ENCODE measurements at places on chromosomes 2 and 18.
A peak's percentile ranks its signal among the peaks of the same experiment; 100 is the strongest.

- peak; percentile 62 for DNase-seq
Observed at GRCh38 chr18:77082316-77082955, 50.1 kb downstream of the MBP start.

DNA sequence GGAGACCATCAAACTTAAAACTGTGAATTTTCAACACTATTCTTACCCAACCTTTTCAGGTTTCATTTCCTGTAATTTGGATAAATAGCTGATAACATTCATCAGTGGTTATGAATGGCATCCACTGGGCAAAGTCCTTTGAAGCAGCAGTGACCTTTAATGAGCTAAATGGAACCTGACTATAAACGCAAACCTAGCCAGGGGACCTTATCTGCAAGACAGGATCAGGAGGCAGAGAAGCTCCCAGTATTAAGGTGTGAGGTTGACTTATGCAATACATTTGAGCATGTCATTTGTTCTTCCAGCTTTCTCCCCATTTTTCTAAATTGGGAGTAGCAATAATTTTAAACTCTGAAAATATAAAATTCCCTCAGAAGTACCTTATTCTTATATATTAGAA lies 38.4 kb downstream of the CREG2 start:
- DNase-seq = no peak

GRCh38 chr2:239178484-239178883 lies 222.3 kb downstream of the HDAC4 start:
- DNase-seq = no peak

DNA sequence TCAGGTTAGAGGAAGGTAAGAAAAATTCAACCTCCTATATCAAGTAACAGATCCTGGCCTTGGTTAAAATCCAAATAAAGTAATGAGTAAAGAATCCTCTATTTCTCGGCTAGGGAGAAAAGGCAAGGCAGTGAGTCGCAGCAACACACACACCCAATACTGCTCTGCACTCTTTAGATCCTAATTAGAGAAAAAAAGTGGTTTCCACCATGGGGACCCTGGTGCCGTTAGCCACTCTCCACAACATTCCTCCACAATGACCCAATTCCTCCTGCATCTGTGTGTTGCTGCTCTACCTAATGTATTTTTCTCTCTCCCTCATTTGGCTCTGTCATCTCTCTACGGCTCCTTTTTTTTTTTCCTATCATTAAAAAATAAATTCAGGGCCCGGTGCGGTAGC lies 462.7 kb downstream of the METTL4 start:
- peak; percentile 37 for DNase-seq

DNA sequence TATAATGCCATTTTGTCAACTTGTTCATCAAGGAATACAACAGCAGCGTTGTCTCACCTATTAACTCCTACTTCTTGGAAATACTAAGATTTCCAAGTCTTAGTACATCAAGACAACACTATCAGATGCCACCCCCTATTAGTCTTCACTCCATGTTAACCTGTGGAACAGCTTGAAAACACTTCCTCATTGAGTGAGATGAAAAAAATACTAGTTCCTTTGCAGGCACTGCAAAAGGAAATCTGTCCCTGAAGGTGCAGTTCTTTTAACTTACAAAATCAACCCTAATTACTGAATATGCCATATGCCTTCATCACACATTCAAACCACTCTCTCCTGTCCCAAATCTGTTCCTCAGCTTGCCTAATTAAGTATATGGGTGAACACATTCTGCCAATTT lies 4.0 kb downstream of the CWC22 start:
- no peak for DNase-seq

DNA sequence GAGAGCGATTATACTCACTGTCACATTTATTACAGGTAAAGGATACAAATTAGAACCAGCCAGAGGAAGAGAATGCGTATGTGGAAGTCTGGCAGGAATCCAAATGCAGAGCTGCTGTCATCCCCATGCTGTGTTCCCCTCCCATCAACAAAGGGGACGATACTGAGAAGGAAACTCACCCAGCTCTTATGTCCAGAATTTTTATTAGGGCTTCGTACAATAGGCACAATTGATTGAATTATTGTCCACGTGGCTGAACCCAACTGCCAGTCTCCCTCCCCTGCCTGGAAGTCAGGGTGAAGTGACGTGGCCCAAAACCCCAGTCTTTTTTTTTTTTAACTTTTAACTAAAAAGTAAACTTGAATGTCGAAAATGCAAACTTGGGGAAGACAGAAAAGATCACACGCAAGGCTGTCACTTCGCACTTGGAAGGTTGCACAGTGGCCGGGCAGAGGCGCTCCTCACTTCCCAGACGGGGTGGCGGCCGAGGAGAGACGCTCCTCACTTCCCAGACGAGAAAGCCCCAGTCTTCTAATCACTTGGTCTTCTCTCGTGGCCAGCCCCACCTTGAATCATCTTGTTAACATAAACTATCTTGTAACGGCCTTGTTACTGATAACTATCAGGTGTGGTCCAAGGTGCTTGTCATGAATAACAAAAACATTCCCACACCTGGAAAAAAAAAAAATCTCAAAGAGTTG lies 40.0 kb upstream of the ITSN2 start:
- DNase-seq = no peak

GRCh38 chr2:228763379-228763981 lies 507.6 kb downstream of the PID1 start:
- no peak for DNase-seq

- DNase-seq = no peak
Observed at GRCh38 chr2:85310330-85310729, 17.5 kb downstream of the TGOLN2 start.

DNA sequence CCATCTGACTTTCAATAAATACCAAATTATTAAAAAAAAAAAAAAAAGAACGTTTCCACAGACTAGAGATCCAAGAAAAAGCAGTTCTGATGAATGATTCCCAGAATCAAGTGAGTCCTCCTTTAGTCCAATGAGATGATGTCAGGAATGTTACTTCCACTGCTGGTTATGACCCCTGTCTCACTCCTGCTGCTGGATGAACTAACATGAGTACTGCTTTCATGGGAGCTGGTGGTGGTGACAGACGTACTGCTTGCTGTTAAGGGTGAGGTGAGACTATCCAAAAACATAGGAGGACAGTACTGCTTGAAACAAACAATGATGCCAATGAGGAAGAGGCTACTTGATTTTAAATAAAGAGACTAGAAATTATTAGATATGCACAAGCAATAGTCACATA lies 55.5 kb upstream of the ST8SIA5 start:
- DNase-seq = no peak

- no peak for DNase-seq
Observed at GRCh38 chr18:26483633-26484032, 64.7 kb downstream of the KCTD1 start.

GRCh38 chr2:105576440-105577241 lies 168.1 kb upstream of the NCK2 start:
- DNase-seq = peak; percentile 77

DNA sequence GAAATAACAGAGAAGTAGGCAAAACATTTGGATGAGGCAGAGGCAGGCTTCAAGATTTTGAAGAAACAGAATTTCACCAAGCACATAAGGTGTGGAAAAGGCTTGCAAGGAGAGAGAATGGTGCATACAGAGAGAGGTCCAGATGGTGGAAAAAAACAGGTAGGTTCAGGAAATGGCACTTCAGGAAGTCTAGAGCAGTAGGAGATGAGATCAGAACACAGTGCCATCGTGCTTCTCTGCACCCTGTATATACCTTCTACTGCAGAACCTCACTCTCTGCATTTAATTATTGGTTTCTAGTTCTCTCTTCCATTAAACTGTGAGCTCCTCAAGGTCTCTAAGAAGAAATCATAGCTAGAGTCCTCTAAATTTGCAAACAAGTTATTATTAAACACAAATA lies 2.4 kb downstream of the PAIP2B start:
- no peak for DNase-seq

GRCh38 chr2:20526708-20527107 lies 79.8 kb downstream of the RHOB start:
- DNase-seq = no peak

DNA sequence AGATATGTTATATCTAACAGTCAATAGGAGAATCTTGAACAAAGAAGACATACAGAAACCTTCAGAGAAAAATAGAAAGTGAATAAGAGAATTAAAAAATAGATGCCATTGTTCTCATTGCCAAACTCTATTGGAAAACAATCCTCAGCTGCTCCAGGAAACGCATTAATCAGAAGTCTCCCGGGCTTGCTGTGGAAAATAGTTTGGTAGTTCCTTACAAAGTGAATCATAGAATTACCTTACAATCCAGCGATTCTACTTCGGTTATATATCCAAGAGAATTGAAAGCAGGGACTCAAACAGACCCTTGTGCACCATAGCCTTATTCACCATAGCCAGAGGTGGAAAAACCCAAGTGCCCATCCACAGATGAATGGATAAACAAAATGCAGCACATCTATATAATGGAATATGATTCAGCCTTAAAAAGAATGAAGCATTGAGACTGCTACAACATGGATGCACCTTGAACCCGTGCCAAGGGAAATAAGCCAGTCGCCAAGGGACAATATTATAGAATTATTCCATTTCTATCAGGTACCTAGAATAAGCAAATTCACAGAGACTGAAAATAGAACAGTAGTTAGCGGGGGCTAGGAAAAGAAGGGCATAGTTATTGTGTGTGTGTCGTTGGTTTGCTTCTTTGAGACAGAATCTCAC lies 21.9 kb upstream of the CHRNA1 start:
- peak; percentile 23 for DNase-seq

DNA sequence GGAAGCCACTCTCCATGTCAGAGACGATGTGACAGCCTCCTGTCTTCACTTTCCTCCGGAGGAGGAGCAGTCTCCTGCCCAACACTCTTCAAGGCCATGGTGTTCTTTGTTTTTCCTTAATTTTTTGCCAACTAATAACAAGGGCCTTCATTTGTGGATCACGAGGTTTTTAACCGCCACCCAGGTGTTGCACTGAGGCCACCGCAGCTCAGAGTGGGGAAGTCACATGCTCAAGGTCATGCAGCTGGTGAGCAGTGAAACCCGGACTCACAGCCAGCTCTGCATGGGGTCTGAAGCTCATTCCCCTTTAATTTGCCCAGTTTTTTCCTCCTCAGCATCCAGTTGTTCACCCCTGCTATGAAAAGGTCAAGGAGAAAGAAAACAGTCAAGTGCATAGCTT lies 19.6 kb downstream of the ENOSF1 start:
- DNase-seq = no peak

DNA sequence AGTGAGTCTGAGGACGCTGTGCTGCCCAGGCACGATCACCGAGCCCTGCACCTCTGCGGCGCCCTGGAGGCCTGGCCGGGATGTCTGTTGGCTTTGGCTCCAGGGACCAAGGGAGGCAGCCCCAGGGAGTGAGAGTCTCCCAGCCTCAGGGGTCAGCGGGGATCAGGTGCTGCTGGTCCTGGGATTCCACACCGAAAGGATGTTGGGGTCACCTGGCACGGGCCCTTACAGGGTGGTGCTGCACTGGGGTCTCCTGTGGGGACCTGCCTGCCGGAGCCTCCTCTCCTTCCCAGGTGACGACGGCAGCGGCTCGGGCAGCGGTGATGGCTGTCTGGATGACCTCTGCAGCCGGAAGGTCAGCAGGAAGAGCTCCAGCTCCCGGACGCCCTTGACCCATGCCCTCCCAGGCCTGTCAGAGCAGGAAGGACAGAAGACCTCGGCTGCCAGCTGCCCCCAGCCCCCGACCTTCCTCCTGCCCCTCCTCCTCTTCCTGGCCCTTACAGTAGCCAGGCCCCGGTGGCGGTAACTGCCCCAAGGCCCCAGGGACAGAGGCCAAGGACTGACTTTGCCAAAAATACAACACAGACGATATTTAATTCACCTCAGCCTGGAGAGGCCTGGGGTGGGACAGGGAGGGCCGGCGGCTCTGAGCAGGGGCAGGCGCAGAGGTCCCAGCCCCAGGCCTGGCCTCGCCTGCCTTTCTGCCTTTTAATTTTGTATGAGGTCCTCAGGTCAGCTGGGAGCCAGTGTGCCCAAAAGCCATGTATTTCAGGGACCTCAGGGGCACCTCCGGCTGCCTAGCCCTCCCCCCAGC lies 30.5 kb downstream of the GPC1 start:
- no peak for DNase-seq

- no peak for DNase-seq
Observed at GRCh38 chr2:30287857-30288513, 56.7 kb downstream of the LBH start.

DNA sequence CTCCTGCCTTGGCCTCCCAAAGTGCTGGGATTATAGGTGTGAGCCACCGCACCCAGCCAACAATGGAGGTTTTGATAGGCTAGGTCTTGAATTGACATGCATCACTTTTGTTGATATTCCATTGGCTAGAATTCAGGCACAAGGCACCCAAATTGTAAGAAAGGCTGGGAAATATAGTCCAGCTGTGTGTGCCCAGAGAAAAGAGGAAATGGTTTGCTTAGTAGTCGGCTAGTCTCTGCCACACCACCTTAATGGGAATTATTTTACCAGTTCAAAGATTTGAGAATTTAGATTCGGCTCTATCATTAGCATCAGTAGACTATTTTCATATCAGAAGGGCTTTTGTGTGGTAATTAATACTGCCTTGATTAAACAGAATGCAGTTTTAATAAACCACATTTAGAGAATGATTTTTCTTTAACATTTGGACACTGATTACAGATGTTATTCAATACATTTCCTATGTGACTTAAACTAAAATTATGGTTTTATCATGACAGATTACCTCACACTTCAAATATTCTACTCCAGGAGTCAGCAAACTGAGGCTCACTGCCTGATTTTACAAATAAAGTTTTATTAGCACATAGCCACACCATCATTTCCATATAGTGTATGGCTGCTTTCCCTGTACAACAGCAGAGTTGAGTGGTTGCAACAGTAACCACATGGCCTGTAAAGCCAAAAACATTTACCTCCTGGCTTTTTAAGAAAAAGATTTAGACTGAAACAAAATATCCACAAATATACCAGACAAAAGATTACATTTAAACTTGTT lies 27.4 kb downstream of the DBI start:
- DNase-seq = no peak

DNA sequence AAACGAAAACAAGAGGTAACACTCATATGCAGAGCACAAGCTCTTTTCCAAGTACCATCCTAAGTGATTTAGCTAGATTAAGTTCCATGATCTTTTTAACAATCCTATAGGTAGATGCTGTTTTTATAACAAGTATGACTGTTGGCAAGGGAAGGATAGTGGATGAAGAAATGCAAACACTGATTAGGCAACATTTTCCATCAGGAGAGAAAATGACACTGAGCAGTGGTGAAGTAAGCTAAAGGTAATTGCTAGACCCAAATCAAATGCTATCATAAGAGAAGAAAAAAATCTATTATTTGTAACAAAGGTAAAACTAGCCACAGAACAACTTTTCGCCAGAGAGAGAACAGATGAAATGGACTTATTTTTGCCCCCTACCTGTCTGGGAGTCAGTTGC lies 34.3 kb upstream of the BARD1 start:
- no peak for DNase-seq

DNA sequence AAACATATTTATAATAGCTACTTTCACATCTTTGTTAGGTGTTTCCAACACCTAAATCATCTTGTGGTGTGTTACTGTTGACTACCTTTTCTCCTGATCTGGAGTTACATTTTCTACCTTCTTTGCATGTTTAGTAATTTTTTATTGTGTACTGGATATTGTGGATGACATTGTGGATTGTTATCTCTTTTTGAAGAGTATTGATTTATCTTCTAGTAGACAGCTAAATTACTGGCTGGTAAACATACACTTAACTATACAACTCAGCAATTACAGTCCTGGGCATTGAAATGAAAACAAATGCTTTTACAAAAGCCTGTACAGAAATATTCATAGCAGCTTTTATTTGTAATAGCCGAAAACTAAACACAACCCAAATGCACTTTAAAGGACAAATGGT lies 150.8 kb downstream of the PTRHD1 start:
- no peak for DNase-seq

- peak; percentile 12 for DNase-seq
Observed at GRCh38 chr2:134446383-134447017, 192.6 kb downstream of the MGAT5 start.
